A375 (cell line): ENCODE measurements at places on chromosomes 2 and 18. TPM values are rescaled to one million over a fixed set of nuclear protein-coding genes. Genes with fewer than 3 reads are reported as not detected.

Gene MAL
- total RNA-seq, result not detected in 2 replicates

Gene ALPI
- total RNA-seq, result not detected in 2 replicates

Gene GPAT2
- total RNA-seq, result not detected in 2 replicates

Gene EMILIN1
- 88.5 and 90.6 TPM in 2 replicates for total RNA-seq

Gene DOK1
- total RNA-seq, result 11.1 and 11.5 TPM in 2 replicates

Gene RNU2-63P
- total RNA-seq, result not detected in 2 replicates

Gene TMEM247
- not detected in 2 replicates for total RNA-seq

Gene FASTKD2
- total RNA-seq, result 18.2 and 21.8 TPM in 2 replicates

Gene CXCR4
- not detected in 2 replicates for total RNA-seq

Gene SERPINB12
- not detected in 2 replicates for total RNA-seq

Gene FAM161A
- total RNA-seq, result 3.7 and 5.3 TPM in 2 replicates

Gene GPR155
- total RNA-seq, result 0.30 and 0.72 TPM in 2 replicates

Gene NT5DC4
- total RNA-seq, result not detected in 2 replicates

Gene DAW1
- total RNA-seq, result 0.11 TPM in 1 of 2 replicates, not detected in the other

Gene MATN3
- total RNA-seq, result 0.15 and 0.66 TPM in 2 replicates

Gene DUSP19
- total RNA-seq, result 0.68 and 1.5 TPM in 2 replicates

Gene PRSS56
- total RNA-seq, result not detected in 2 replicates

Gene MALL
- 0.57 TPM in 1 of 2 replicates, not detected in the other for total RNA-seq

Gene IL1RN
- total RNA-seq, result not detected in 2 replicates

Gene PCARE
- 0.04 TPM in 1 of 2 replicates, not detected in the other for total RNA-seq

Gene TNP1
- total RNA-seq, result not detected in 2 replicates

Gene TEX44
- not detected in 2 replicates for total RNA-seq

Gene FIGLA
- not detected in 2 replicates for total RNA-seq

Gene GNAL
- 1.5 and 2.3 TPM in 2 replicates for total RNA-seq
